RPMI7951 (cell line): ENCODE measurements at places on chromosomes 13 and 19.

DNA sequence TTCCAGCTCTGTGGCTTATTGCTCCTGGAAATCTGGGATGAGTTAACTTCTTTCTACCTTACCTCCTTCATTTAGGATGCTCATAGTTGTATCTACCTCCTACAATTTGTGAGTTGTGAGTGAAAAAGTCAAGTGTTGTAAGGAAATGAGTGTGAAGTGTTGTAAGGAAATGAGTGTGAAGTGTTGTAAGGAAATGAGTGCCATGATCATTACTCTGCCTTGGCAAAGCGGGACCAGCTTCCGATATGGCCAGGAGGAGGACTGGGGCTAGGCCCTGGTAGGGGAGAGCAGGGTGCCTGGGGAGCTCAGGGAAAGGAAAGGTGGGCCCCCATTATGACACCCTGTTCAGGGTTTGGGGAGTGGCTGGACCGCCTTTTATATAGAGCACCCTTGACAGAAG lies 435.2 kb downstream of the FGF9 start:
- DNase-seq: no peak

GRCh38 chr19:1848399-1849131 lies at the start of gene REXO1:
TSS of gene REXO1 (minus strand) at chr19:1848483. CDS start at chr19:1848358, 125 bp downstream.
- peak; percentile 90 for DNase-seq

GRCh38 chr19:33595783-33596182 lies 26.0 kb upstream of the CHST8 start:
- DNase-seq: no peak

DNA sequence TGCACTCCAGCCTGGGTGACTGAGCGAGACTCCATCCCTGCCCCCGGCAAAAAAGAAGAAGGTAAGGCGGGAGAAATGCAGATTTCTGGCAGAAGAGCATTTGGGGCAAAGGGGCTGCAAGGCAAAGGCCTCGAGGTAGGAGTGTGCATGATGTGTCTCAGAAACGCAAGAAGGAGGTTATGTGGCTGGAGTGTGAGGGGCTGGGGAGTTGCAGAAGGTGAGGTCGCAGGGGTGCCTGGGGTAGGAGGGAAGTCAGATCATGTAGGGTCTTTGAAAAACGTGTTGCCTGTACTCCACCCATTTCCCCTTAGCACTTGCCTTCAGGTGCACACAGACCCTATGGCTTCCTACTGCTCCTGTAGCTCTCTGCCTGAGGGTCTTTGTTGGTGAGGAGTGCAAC lies 29.9 kb downstream of the KCTD15 start:
- DNase-seq: no peak

- peak; percentile 62 for DNase-seq
These were observed 3.3 kb upstream of the ZNF556 start for GRCh38 chr19:2863816-2864215.

- no peak for DNase-seq
These were observed 4.8 kb downstream of the ISYNA1 start for GRCh38 chr19:18433015-18433691.

GRCh38 chr19:29176981-29177754 lies 35.8 kb downstream of the UQCRFS1 start:
- no peak for DNase-seq

- DNase-seq: peak; percentile 52
These were observed 35.0 kb downstream of the VASP start for GRCh38 chr19:45542234-45542668.

DNA sequence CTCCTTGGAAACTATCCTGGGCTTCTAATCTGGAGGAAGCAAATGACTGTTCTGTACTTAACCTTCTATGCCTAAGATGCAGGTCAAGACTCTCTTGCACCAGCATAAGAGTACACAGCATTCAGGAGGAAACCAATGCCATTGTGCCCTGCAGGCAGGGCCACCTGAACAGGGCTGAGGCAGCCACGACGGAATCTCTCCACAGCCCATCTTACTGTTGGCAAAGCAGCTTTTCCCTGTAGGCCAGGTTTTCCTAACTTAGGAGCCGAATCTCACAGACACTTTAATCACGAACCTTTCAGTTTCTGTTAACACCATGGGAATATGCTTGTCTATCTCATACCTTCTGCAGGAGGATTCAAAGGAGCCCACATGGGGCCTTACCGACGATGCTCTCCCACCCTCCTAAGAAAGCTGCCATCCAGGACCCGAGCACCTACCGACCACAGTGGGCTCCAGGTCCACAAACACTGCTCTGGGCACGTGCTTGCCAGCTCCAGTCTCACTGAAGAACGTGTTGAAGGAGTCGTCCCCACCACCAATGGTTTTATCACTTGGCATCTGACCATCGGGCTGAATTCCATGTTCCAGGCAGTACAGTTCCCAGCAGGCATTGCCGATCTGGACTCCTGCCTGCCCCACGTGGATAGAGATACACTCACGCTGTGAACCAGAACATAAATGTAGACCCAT lies 2.6 kb downstream of the TUBA3C start:
- no peak for DNase-seq

- DNase-seq: no peak
These were observed 54.1 kb downstream of the SLC7A1 start for GRCh38 chr13:29541400-29541799.

DNA sequence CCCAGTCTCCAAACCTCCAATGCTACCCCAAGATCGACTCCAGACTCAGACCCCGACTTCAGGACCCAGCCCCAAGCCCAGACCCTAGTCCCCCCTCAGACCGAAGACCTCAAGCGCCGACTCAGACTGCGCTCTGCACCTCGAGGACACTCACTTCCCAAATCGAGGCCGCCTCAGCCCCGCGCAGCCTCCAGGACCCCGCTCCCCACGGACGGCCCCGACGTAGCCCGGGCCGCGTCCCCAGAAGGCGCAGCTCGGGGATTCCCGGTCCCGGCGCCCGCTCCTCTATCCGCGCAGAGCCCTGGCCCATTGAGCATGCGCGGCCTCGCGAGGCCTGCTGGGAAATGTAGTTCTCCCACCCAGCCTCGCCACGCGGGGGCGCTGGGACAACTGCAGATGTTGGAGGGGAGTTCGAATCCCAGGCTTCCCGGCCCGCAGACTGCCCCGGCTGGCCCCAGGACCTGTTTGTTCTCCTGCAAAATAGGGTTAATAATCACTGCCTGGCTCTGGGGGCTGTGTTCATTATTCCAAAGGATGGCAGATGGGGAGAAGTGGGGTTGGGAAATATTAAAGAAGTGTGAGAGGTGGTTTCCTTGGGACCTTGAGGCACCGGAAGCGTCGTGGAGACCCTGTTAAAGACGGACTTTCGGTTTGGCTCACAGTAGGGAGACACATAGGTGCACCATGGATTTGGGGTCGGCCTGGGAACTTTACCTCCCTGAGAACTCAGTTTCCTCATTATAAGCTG lies at the start of gene APBA3:
Gene APBA3, minus strand, starts transcription at position 311 of the 748 bp plus-strand sequence. CDS start 1,428 bp downstream, outside the sequence.
- peak; percentile 81 for DNase-seq

GRCh38 chr13:33606692-33607091 lies 211.3 kb upstream of the RFC3 start:
- DNase-seq: peak; percentile 9

DNA sequence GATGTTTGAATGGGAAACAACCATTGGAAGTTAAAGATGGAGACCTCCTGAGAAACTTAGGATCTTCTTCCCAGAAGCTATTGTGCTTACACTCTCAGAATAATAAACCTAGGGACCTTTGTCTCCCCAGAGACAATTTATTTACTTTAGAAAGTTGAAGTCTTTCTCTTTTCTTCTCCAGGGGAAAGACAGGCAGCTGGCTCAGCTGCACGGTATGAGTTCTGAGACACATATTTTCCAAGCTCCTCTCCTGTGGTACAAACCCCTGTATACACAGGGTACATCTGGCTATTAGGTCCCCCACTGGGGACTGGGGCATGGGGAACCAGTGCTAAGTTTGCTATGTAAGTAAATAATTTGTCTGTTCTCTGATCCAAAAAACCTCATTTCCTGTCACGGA lies 67.5 kb upstream of the POSTN start:
- DNase-seq: no peak
